ENCODE measurements at places on chromosomes 11 and 22.

DNA sequence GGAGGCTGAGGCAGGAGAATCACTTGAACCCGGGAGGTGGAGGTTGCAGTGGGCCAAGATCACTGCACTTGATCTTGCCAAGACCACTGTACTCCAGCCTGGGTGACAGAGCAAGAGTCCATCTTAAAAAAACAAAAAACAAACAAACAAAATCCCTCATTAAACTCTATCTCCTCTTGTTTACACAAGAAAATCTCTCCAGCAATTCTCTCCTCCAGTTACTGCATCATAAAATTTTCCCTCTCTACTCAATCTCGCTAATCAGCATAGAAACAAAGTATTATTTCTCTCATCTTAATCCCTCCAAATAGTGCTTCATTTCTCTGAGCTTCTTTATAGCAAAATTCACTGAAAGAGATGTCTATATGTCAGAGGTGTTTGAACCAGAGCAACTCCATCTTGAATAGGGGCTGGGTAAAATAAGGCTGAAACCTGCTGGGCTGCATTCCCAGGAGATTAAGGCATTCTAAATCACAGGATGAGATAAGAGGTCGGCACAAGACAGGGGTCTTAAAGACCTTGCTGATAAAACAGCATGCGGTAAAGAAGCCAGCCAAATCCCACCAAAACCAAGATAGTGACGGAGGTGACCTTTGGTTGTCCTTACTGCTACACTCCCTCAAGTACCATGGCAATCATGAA, 19.8 kb downstream of the MTMR2 start:
- no peak for DNase-seq

- DNase-seq = no peak
These were observed 45.4 kb downstream of the TP53I11 start for GRCh38 chr11:44905131-44905866.

DNA sequence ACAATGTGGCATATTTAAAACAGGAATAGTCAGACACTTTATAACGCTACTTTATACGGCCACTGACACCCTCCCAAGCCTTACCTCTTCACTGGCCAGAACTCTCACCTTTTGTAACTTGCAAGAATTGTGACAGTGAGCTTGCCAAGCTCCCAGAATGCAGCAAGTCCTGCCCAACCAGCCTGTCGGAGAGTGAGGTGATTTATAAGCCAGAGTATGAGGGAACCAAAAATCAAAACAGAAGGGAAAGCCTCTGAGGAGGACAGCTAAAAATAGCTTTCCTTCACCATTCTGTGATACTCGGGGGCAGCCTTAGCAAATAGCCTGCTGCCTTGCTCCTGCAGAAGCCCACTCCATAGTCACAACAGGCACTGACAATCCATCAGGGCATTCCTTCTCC, 229.7 kb downstream of the FAM76B start:
- no peak for DNase-seq

GRCh38 chr11:27464289-27464696, 8.3 kb downstream of the LGR4 start:
- DNase-seq = no peak

DNA sequence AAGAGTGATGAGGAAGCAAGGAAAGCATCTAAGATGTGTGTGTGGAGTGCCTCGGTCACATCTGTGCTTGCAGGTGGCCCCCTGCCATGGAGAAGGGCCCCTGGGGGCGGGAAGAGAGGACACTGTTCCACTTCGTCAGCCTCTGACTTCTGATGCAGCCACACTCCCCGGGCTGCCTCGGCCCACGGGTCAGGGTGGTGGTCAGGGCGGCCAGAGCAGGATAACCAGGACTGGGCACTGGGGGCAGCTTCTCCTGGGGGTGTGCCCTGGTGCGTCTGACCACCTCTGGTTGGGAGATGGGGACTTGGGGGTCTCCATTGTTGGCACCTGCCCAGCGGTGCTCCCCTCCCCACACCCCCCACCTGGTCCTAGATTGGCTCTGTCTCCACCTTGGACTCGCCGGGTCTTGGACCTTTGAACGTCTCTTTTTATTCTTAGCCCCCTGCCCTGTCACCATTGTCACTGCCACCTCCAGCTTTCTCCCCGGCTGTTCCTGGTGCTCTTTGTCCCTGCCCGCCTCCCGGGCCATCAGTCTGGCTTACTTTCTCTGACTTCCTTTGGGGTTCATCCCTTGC, 114.4 kb downstream of the KIAA1671 start:
- no peak for DNase-seq

DNA sequence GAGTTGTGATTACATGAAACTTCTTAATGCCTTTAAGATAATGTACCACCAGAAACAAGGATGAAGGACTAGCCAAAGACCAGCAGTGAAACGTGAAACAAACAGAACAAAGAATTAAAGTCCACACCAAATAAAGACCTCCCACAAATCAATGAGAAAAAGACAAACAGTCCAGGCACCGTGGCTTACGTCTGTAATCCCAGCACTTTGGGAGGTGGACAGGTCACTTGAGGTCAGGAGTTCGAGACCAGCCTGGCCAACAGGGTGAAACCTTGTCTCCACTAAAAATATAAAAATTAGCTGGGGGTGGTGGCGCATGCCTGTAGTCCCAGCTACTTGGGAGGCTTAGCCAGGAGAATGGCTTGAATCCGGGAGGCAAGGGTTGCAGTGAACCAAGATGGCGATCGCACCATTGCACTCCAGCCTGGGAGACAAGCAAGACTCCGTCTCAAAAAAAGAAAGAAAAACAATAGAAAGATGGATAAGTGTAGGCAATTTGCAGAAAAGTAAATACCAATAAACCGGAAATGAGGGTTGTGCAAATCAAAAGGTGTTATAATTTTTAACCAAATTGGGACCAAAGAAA, 167.8 kb upstream of the GRK3 start:
- no peak for DNase-seq

GRCh38 chr11:63845911-63846310, 7.0 kb downstream of the MARK2 start:
- no peak for DNase-seq

- DNase-seq = no peak
These were observed at the start of gene OR10S1 for GRCh38 chr11:123977731-123978347. Gene OR10S1 (minus strand): TSS chr11:123977781. CDS start chr11:123977664, 117 bp downstream.

DNA sequence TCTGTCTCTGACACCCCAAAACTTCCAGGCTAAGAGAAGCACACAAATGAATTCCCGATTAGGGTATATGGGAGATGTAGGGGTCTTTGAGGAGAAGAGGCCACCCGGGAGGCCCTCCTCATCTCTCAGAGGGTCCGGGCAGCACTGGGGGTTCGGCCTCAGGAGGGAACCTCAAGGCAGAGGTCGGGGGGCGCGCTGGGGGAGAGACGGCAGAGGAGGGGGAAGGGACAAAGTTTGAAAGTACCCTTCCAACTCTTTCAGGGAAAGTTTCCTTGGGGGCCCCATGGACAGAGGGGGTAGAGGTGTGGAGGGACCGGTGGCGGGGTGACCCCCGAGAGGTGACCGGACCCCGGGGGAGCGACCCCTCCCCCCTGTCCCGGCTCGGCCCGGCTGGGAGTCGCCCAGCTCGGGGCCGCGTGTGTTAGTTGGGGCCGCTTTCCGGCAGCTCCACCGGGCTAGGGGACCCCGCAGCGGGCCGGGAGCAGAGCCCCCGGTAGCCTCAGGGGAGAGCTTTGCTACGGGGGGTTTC, 3.3 kb upstream of the GCAT start:
- no peak for DNase-seq

DNA sequence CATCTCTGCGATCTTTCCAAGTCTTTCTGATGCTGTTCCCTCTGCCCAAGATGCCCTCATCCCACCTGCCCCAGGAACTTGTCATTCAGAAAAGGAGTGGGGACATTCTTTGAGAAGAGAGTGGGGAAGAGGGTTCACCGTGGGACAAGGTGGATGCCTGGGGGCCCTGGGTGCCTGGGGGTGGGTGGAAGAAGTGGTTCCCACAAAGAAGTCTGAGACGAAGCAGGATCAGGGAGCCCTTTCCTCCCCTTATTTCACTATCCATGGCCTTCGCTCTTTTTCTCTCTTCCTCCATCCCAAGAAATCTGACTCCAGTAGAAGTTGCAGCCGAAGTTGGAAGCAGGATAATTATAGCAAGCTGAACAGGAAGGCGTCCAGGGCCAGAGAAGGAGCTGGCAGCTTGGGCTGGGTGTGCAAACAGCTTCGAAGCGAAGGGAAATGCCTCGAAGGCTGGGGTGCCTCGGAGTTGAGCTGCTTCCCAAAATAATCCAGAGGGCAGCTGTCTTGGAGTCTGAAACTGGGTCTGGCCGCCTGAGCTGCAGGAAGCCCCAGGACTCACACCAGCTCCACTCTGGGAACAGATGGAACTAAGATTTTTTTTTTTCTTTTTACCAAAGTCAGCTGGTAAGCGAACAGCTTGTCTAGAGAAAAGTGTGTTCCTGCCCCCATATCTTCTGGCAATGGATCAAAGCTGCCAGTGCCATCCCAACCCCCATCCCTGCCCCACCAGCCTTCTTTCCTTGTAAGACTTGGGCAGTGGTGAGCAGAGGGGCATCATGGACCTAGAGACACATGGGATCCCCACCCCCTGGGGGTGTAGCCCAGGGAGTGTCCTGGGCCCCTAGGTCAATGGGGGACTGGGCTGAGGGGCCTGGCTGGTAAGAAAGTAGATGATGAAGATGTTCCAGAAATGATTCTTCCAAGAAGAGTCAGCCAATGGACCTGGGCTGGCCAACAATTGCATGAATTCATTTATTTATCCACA, 31.5 kb downstream of the PARVG start:
- DNase-seq = no peak

DNA sequence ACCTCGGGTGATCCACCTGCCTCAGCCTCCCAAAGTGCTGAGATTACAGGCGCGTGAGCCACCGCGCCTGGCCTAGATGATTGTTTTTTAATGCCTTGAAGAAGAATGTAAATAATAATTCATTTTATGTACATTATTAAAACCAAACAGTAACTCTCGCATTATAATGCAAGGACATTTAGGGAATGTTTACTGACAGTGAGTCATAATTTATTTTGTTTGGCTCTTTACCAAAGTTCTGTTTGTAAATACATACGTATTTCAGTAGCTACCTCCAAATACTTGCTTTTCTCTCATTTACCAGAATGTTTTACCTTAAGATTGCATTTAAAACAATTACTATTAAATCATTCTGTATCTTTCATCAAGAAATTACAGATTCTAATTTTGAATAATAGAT, 3.0 kb downstream of the RAB39A start:
- no peak for DNase-seq

DNA sequence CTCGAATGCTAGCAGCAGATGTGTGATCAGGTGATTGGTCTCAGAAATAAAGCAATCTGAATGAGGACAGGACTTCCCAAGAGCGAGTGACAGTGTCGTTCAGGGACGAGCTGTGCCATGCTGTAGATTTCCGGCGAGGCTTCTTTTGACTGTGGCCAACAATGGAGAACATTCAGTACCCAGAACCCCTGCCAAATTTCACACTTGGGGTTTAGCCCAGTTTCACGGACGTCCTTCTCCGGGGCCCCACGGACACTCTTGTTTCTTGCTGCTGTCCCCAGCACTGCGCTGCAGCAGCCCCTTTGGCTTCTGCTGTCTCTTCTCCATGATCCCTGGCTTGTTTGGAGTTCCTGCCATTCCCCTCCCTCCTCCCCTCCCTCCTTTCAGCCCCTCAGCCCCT, 115.1 kb upstream of the GRAMD1B start:
- DNase-seq = no peak

DNA sequence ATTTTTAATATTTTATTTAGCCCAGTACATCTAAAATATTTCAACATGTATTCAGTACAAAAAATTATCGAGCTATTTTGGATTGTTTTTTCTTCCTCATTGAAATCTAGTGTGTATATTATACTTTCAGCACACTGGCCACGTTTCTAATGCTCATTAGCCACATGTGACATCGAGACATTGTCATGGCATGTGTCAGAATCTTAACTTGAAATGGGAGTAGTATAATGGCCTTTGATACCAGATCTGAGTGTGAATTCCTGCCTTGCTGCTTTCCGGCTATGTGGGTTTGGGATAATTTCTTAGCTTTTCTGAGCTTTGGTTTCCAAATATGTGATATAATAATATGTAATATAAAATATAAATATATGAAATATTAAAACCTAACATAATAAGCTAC, 54.3 kb downstream of the BCL2L13 start:
- DNase-seq = no peak

DNA sequence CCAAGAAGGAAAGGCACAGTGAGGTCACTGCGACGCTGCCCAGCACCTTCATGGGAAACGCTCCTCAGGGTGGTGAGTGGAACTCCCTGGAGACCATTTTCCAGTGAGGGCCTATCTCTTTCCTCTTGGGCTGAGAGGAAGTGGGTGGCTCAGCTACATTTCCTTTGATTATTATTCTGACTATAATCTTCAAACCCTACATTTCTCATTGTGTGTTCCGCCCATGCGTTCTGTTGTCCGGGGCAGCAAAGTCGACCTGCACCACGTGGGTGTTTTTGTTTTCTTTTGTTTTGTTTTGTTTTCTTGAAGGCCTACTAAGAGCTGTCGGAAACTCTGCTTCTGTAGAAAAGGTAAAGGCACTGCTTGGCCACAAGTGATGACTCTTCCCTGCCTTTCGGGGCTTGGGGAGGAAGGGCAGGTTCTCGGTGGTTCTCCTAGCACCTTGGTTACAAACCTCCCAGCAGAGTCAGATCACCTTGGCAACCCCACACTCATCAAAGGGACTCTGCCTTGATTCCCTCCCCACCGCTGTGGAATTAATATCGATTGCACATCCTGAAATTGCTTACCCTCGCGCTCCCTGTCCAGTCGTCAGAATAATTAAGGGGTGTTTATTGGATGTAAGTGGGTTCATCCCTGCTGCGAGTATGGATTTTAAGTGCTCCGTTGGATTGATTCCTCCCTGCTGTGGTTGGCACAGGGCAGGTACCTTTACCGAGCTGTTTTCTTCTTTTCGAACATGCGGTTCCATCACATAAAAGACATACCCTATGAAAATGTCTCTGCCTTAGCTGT, 7.3 kb downstream of the PARVB start:
- no peak for DNase-seq

DNA sequence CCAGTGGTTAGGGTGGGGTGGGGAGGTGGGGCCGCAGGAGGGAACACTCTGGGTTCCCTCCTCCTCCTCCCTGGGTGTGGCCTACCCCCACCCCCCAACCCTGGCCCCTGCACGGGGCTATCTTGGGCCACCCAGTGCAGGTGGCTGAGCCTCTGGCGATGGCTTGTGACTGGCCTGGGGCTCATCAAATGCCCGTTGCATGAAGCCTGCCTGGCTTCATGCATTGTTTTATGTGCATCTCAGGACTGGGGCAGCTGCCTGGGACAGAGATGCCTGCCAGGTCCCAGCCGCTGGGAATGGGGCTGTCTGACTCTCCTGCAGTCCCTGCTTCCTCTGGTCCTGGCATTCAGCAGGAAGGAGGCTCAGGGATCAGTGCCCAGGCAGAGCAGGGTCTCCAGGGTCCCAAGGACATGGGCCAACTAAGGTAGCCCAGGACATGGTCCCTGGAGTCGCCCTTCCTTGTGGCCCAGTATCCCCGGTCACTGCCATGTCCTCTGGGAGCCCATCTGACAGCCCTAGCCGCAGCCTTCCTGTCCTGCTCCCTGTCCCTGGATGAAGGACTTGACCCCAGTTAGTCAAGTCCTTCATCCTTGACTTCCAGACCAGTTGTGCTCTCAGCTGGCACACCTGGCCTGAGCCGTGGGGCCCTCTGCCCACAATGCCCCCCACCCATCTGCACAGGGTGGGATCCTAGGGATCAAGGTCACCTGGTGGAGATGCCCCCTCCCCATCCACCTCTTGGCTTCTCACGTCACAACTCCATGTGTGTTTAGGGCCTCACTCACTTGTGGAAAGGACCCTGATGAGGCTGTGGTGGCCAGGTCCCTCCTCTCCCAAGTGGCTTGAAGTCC, 112.1 kb upstream of the FGF3 start:
- DNase-seq = no peak

GRCh38 chr11:10558288-10558687, 10.2 kb downstream of the LYVE1 start:
- DNase-seq = no peak

Data from stimulated activated naive B cell treated with anti-CD40 and anti-IgM and Interleukin-4, amounts not matched to agents 10 μg/mL and 1 μg/mL and 100 μg/mL, for 72 hours (primary cell).